Astrocyte of the spinal cord (primary cell): ENCODE measurements at places on chromosomes 2 and 18.

GRCh38 chr18:29962579-29962978, 1080.0 kb downstream of the DSC3 start:
- DNase-seq: no peak

GRCh38 chr2:71243634-71244301, 16.9 kb upstream of the PAIP2B start:
- no peak for DNase-seq

DNA sequence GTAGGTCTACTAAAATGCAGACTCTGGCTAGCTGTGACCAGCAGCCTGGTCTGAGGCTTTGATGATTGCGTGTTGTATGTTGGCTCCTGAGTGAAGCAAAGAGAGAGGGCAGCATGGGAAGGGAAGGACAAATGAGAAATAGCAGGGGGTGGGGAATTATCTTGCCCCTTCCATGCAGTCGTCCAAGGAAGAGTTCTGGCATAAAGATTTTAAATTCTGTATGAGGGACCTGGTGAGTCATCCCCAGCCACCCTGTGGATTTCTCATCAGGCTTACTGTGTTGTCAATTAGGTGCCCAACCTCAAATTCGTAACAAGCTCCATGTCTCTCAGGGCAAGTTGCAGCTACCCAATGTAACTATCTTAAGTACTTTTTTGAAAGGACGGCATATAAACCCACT, 72.1 kb upstream of the NOSTRIN start:
- DNase-seq: peak; percentile 19

GRCh38 chr2:24329700-24330099, 30.6 kb downstream of the ITSN2 start:
- no peak for DNase-seq

GRCh38 chr2:176088048-176088936, 4.2 kb upstream of the HOXD13 start:
- peak; percentile 35 for DNase-seq

GRCh38 chr2:8437228-8437948, 244.5 kb upstream of the ID2 start:
- DNase-seq: no peak

GRCh38 chr2:104638859-104639202, 215.1 kb upstream of the POU3F3 start:
- no peak for DNase-seq

DNA sequence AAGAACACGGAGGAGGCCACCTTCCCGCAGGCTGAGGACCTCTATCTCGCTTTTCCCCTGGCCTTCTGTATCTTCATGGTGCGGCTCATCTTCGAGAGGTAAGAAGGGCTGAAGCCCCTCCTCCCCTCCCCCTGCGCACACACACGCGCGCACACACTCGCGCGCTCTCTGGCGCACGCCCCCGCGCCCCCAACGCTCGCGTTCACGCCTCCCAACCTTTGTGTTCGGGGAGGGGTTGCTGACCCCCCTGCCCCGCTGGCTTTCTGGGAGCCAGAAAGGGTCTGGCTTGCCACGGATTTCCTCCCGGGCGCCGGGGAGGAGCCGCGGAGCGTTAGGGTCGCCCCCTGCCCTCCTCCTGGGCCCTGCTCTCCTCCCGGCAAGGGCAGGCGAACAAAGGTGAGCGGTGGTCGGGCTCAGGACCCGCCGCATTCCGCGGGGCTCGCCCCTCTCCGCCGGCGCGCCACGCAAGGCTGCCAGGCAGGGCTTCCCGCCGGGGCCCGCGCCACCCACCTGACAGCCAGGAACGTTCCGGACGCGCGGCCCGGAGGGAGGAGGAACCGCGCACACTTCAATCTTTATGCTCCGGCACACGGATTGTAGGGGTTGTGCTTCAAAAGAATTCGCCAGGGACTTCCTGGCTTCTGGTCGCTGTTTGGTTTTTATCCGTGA, 583 bp downstream of the CERS6 start:
- DNase-seq: peak; percentile 29

GRCh38 chr2:118618279-118618678, 229.2 kb downstream of the EN1 start:
- no peak for DNase-seq

GRCh38 chr2:197240421-197241041, 70.0 kb downstream of the ANKRD44 start:
- DNase-seq: no peak

GRCh38 chr2:165238295-165238694, 919 bp upstream of the SCN2A start:
- DNase-seq: peak; percentile 44

DNA sequence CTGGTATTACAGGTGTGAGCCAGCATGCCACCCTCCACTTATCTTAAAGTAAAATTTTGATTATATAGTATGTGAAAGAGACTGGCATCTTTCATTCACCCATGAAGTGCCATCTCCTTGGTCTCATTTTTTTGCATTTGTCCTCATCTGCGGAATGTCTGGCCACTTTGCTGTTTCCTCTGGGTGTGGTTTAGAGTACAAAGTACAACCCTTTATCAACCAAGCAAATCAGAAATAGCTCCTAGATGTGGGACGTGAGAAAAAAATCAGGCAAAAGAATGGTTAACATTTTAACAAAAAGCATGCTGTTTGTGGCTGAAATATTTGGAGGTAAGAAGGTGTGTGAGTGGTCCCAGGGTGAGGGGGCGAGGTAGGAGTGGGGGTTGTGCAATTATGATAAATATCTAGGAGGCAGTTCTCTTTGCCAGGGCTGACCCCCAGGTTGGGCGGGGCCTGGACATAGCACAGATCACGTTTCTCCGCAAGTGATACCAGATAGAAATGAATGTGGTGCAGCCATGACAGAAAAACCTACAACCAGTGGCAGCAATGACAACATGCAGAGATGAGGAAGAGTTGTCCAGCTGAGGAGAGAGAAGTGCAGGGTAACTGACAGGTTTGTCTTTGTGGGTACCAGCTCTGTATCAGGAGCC, 115.8 kb upstream of the SERTAD2 start:
- no peak for DNase-seq

DNA sequence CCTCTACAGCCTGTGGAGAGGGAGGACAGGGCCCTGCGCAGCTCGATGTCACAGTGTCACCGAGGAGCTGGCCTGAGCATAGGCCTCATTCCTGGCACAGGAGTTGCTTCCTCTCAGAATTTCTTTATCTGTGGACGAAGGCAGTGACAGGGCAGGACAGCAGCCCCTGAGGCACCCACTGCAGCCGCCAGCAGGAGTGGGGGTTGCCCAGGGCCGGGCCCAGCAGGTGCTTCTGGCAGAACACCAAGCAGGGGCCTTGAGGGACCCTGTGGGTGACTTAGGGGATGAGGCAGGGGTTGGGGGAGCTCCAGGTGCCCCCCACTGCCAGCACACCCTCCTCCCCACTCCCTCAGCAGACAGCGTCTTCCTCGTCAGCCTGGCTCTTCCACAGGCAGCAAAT, 290.0 kb downstream of the PHLPP1 start:
- DNase-seq: no peak

DNA sequence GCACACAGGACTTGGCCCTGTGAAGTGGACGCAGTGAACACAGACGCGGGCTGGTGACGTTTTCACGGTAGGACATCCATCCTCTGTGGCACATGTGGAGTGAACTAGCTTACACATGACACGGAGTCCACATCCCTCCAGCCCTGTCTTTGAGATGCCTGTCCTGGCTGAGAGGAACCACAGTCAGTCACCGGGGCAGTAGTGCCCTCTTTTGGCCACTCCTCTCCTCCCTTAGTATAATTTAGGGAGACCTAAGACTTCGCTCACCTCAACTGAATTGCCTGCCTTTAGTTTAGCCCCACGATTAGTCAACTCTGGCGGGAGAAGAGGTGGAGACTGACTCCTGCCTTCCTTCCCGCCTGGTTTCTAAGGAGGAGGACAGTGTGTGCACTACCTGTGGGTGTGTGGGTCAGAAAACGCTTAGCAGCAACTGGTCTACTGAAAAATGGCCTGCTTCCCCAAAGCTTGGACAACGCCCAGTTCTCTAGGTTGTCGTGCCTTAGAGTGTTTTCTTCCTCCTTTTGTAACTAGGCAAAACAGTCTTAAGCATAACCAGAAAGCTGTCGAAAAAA, 70.6 kb downstream of the MBP start:
- peak; percentile 88 for DNase-seq

GRCh38 chr2:46634905-46635304, 155.5 kb downstream of the TMEM247 start:
- DNase-seq: no peak
